NCI-H82 (cell line): ENCODE measurements at places on chromosomes 4 and X.

GRCh38 chr4:4859799-4860599 is 534 bp downstream of the MSX1 start:
- DNase-seq, result peak; percentile 60

- peak; percentile 13 for DNase-seq
Observed at GRCh38 chr4:52588097-52588496, 71.0 kb downstream of the USP46 start.

- DNase-seq, result no peak
Observed at GRCh38 chrX:21840193-21840545, 752 bp downstream of the MBTPS2 start.

DNA sequence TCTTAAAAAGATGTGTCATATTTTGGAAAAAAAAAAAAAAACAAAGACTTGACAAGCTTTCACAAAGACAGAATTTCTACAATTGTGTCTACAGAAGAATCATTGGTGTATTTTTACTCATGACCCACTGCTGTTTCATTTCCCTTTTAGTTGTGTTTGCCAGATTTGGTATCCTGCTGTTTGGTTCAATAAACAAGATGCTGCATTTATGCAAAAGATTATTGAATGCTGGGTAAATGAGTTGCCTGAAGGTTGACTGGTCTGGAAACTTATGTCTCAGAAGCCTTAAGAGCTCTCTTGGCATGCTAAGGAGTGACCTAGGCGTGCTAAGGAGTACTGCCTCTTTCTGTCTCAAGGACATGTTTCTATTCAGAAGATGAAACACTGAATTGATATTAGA is 64.9 kb upstream of the NPY2R start:
- no peak for DNase-seq

DNA sequence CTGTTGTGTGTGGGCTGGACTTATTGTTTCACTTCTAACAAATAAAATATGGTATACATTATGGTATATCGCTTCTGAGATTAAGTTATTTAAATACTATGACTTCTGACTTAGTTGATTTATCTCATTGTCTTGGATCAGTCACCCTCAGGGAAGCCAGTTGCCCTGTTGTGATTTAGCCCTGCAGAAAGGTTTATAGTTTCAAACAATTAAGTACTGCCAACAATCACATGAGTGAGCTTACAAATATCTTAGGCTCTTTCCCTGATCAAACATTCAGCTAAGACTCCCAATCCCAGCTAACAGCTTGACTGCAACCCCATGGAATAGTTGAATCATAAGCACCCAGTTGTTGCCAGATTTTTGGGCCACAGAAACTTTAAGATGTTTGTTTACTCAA is 85.4 kb downstream of the MAGEC1 start:
- DNase-seq, result no peak

DNA sequence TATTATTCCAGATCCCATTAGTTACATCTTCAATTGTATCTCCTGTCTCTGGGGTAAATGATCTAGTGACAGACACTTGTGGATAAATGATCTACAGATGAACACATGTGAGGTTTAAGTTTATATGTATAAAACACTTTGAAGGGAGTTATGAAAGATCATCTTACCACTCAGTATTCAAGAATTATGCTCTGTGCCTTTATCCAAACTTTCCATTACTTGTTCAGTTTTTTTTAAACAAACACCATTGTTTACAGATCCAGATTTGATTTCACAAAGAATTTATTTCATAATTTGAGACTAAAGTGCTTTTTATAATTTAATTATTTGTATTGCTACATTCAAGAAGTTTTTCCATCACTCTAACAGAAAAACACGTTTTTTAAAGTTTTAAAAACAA is 142.5 kb downstream of the HHIP start:
- no peak for DNase-seq

DNA sequence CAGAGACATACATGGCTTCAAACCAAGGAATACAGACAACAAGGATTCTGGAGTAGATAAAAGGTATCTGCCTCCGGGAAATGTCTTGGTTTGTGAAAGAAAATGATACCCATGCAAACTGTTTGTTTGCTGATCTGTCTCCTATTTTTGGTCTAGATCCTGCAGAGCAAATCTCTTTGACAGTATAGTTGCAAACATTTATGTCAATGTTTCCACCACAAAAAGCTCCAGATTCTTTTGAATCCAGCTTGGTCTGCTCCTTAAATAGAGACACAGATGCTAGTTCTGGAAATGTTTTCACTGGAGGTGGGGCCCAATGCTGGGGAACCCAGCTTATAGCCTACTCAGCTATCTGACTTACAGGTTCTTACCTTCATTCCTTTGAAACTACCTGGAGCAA is 119.7 kb downstream of the ATG4A start:
- DNase-seq, result no peak

DNA sequence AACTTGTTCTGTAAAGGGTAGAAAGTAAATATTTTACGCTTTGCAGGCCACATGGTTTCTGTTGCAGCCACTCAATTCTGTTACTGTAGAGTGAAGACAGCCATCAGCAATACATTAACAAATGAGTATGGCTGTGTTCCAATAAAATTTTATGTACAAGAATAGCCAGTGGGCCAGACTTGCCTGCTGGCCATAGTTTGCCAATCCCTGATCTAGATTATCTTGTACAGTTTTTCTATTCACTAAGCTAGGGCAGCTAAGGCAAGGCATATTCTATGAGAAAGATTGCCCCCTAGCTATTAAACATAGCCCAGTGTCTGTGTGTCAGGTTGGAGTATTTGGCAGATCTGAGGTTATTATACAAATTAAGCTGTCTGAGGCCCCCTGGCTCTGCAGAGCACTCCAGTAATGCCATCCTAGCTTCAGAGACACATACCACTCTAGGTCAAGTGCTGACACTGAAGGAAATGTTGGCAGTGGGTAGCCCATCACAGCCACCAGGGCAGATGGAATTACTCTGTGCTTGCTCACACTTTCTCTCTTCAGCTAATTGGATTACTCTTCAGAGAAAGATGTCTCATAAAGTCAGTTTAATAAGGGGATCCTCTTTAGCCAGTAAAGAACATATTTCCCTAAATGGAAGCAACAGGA is 40.7 kb downstream of the MTTP start:
- DNase-seq, result peak; percentile 67
